Renal cortical epithelial cell (primary cell): ENCODE measurements at places on chromosomes 11 and 22. TPM values are rescaled to one million over a fixed set of nuclear protein-coding genes. Genes with fewer than 3 reads are reported as not detected.
A peak's percentile ranks its signal among the peaks of the same experiment; 100 is the strongest.

The SCGB1A1 gene
- not detected in 2 replicates for total RNA-seq

- peak; percentile 40 for DNase-seq
Measured at GRCh38 chr11:65225279-65226102, 36.3 kb upstream of the POLA2 start.

DNA sequence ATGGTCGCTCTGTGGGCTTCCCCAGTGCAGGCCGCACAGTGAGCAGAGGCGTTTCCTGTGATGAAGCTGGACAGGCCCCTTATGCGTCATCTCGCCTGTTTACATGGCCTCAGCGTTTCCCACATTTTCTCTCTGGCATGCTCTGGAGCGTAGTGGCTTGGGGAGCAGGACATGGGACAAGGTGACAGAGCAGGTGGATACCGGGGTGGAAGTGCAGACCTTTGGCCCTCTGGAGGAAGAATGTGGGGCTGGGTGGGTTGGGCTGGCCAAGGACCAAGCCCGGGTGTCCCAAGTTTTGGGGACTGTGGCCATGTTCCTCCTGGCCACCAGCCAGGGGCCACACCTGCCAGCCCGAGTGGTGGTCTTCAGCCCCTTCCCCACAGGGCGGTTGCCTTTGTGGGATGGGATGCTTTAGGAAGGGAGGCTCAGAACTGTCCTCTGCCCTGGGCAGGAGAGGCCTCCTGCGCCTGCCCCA, 446.6 kb downstream of the TBC1D22A start:
- no peak for DNase-seq

DNA sequence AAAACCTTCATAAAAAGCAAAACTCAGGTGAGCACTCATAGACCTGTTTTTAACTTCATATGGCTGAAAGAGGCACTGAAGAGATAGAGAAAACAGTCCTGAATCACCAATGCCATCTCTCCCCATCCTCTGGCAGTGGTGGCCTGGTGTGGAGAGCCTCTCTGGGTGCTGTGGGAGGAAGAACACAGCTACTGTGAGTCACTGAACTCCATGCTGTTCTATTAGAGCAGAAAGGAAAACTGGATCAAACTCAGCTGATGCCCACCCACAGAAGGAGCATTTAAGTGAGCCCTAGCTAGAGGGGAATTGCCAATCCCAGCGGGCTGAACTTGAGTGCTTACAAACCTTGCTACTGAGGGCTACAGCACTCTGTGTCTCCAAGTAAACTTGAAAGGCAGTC, 115.3 kb upstream of the SESN3 start:
- DNase-seq = no peak

- peak; percentile 57 for DNase-seq
Measured at GRCh38 chr11:120182372-120182771, 28.5 kb upstream of the OAF start.

- no peak for DNase-seq
Measured at GRCh38 chr11:94590352-94591041, 23.3 kb downstream of the PIWIL4 start.

- DNase-seq = no peak
Measured at GRCh38 chr11:32100495-32100894, 9.6 kb downstream of the RCN1 start.

The OR2D2 gene
- total RNA-seq = 0.40 TPM in 1 of 2 replicates, not detected in the other

DNA sequence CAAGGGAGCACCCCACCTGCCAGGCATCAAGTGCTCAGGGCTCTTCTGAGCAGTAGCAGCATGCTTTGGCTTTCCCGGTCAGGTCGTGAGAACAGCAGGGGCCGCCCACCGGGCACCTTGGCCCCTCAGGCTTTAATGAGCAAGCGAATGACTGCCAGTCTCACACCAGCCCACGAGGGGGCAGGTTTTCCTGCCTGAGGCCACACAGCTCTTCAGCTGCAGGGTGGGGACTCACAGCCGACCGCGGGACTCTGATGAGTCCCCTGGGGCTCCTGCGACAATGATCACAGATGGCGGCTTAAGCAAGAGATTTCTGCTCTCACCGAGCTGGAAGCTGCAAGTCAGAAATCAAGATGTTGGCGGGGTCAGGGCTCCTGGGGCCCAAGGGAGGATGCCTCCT, 14.3 kb upstream of the FGF19 start:
- peak; percentile 4 for DNase-seq
